ENCODE measurements at places on chromosomes 4 and X. TPM values are rescaled to one million over a fixed set of nuclear protein-coding genes. Genes with fewer than 3 reads are reported as not detected.

CA5B gene
- 46.4 TPM for total RNA-seq

- no peak for DNase-seq
Measured at GRCh38 chr4:86974551-86974994, 39.8 kb downstream of the AFF1 start.

NRK gene
- total RNA-seq, result 6.4 TPM

STOX2 gene
- 5.7 TPM for total RNA-seq

GLRA2 gene
- total RNA-seq, result not detected

DNA sequence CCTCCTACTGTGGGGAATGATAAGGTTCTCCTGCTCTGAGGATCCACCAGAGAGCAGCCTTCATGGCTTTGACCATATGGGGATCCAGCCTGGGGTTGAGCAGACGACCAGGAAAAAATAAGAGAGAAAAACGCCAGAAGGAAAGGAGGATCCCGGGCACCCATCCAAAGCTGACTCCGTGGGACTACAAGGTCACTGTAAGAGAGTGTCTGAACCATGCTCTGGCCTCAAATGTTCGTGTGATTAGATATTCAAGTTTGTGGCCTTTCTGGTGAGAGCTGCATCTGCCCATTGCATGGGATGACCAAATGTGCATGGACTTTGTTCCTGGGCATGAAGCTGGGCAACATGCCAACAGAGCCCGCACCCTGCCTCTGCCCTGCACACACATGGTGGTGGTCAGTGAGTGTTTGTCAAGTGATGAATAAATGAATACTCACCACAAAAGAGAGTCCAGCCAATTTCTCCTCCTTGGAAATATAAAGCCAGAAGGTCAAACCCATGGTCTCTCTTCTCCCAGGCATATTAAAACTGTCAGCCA is 346.0 kb upstream of the GATB start:
- no peak for DNase-seq

- no peak for DNase-seq
Measured at GRCh38 chrX:123920105-123920785, 41.3 kb upstream of the STAG2 start.

CFAP47 gene
- not detected for total RNA-seq

SLC38A5 gene
- 13.2 TPM for total RNA-seq

HERC6 gene
- total RNA-seq, result 6.9 TPM

DNA sequence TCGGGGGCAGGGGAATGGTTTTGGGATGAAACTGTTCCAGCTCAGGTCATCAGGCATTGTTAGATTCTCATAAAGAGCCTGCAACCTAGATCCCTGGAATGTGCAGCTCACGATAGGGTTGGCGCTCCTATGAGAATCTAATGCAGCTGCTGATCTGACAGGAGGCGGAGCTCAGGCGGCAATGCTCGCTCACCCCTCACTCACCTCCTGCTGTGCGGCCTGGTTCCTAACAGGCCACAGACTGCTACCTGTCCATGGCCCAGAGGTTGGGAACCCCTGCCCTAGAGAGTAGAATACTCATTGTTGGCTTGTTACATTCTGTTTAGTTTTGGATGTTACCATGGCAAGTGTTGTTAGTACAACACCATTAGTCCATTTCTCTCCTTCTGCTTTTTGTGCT is 40.8 kb upstream of the STX18 start:
- no peak for DNase-seq

All from aorta (tissue), 5 donors.